Activated CD4-positive, alpha-beta T cell treated with anti-CD3 and anti-CD28 coated beads for 48 hours (primary cell): ENCODE measurements at places on chromosomes 11 and 22.
A peak's percentile ranks its signal among the peaks of the same experiment; 100 is the strongest.

GRCh38 chr11:97965849-97966646 lies 1054.7 kb upstream of the CNTN5 start:
- DNase-seq = no peak

DNA sequence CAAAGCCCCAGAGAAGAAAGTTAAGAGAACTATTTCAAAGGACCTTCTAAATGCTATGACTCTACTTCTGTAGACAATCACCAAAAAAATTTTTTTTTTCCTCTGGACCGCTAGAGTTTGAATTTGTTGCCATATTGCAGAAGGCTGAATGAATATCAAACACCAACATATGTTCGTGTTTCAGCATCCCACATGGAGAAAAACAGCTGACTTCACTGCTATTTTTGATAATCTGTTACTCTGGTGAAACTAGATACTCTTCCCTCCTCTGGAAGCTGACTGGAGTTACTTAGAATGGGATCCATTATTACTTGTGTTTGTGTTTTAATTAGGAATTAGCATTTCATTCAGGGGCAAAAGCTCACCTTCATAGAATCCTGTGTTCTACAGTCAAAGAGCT lies 447.0 kb downstream of the AASDHPPT start:
- no peak for DNase-seq

GRCh38 chr22:21633481-21633880 lies 921 bp downstream of the CCDC116 start:
- no peak for DNase-seq

DNA sequence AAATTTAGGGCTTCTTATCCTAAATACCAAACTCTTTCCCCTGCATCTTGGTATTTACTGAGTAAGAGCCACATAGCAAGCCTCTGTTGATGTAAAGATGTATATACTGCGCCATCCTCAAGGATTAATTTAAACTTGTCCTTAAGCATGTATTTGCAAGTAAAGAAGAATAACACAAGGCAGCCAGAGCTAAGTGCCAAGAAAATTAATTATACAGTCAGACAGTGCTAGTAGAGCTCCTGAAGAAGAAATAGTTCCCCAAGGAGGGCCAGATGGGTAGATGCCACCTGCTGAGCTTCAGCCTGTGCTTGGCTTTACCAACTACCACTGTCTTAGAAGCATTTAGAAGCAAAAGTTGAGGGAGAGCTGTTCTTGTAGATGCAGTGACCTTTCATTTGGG lies 470.0 kb downstream of the BUD13 start:
- no peak for DNase-seq

DNA sequence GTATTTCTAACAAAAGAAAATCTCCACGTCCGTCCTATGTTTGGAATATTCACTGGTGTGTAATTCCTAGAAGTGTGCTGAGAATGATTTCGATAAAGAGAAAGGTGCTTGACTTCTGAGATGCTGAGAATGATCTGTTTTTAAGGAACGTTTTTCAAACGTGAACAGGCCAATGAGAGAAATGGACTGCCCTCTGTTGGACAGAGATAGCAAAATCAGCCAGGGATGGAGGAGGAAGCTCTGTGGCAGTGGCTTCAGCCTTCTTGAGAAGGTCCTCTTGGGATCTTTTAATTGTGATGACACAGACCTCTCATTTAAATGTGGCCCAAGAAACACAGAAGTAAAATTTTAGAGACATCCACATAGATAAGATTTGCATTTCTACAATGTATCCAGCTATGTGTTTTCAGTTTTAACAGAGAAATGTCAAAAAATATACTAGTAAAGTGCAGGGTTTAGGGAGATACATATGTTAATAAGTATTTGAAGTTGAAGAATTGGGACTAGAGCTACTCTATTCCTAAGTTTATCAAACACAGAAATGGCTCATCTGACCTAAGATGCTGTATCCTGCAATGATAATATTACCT lies 84.0 kb upstream of the RCN1 start:
- peak; percentile 17 for DNase-seq

GRCh38 chr22:27572278-27572666 lies 229.3 kb downstream of the MN1 start:
- no peak for DNase-seq

DNA sequence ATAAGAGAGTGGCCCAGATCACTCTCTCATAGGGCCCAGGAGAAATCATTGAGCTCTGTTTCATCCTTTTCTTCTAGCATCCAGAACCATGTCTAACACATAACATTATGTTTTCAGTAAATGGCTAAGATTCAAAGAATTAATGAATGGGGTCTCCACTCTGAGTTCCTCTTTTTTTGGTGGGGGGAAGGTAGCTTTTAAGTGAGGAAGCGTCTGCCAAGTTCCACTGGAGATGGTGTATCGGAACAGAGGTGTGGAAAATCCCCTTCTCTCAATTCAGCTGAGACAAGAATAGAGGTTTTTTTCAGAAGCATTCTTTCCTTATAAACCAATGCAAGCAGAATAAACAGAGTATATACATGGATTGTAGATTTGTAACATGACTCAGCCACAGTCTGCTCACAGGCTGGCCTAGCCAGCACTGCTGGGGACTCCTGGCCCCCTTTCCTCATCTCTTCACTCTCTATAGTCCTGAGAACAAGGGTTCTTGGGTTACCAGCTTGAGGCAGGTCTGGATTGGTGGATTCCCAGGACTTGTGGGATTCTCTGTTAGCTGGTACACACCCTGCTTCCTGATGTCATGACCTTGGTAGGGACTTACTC lies 97.2 kb downstream of the TRAF6 start:
- no peak for DNase-seq

DNA sequence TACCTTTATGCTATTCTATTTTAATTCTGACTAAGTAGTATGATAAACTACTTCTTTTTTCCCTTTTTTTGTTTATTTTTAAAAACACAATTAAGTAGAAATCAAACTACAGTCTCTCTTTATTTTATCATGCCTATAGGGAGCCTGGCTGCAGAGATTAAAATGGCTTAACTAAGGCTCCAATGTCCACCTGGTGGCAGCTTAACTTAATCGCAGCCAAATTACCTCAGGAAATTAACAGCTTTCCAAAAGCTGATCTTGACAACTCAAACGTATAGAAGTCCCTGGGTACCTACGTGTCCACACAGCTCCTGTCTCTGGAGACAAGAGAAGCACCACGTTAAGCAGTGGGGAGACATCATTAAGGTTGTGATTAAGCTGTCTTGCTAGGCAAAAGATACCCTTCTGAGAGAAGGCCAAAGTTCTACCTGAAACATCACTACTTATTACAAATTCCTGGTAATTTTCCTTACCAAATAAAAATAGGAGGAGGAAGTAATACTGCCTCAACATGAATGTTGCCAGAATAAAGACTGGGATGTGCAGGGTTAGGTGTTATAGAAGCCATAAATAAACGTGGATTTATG lies 63.2 kb upstream of the SNX19 start:
- DNase-seq = no peak

GRCh38 chr11:95521133-95521542 lies 268.4 kb downstream of the FAM76B start:
- no peak for DNase-seq

DNA sequence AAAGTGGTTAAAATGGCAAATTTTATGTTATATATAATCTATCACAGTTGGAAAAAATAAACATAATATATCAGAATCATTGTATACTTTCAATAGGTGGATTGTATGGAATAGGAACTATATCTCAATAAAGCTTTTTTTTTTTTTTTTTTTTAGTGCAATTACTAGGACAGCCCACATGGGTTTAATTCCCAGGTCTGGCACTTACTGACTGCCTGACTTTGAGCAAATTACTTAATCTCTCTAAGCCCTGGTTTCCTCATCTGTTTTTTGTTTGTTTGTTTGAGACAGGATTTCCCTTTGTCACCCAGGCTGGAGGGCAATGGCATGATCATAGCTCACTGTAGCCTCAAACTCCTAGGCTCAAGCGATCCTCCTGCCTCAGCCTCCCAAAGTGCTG lies 26.1 kb upstream of the BAIAP2L2 start:
- no peak for DNase-seq

- DNase-seq = no peak
Observed at GRCh38 chr22:41249442-41249841, 8.7 kb upstream of the CHADL start.

DNA sequence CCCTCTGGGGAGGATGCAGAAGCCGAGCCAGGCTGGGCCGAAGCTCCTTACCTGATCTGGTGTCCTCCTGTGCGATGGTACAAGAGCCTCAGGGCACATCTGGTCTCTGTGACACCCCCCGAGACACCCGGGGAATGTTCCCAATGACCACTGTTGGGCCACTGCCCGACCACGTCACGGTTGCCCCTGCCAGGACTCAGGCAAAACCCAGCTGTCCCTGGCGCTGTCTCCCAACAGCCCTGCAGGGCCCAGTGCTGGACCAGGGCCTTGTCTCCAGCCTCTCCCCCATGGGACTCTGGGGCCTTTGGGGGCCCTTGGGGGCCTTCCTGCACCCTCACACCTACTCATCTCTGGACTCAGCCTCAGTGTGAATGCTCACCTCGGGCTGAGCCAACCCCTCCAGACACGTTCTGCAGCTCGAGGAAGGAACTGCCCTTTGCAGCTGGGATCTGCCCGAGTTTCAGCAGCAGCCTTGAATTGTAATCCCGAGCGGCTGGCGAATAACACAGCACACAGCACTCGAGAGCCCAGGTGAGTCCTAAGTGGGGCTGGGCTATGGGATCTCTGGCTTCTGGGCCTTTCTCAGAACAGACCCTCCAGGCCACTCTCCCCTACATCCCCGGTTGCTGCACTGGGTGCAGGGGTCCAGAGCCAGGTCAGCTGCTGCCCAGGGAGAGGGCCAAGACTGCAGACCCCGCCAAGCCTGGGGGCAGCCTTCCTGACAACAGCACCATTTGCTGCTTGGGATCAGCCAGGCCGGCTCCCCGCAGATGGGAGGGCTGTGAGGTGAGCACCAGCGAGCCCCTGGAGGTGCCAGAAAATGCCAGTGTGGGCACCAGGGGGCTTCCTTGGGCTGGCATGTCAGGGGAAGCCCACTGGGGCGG lies 39.8 kb downstream of the RTN4R start:
- no peak for DNase-seq

GRCh38 chr11:9056467-9056866 lies 34.9 kb downstream of the SCUBE2 start:
- no peak for DNase-seq

DNA sequence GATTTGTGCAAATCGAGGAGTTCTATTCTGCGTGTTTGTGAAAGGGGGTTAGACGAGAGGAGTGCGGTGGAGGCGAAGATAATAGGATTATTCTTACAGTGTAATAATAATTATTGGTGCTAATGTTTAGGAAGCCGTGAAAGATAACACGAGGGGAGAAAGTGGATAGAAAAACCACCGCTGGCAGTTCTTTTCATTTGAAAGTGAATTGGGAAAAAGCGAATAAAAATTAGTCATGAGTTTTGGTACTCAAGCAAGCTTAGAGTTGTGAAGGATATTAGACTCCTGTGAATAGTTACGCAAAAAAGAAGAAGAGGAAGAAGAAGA lies 575 bp downstream of the SLC6A5 start:
- no peak for DNase-seq

- DNase-seq = no peak
Observed at GRCh38 chr11:28951191-28951590, 843.0 kb downstream of the METTL15 start.

- no peak for DNase-seq
Observed at GRCh38 chr11:24837112-24837511, 340.3 kb downstream of the LUZP2 start.
